Activated CD4-positive, alpha-beta T cell treated with anti-CD3 and anti-CD28 coated beads, Interleukin-2, Interleukin-6, amounts not matched to agents 100 ng/mL and 50 ng/mL, durations not matched to agents 16 hours and 8 hours (primary cell): ENCODE measurements at places on chromosomes 13 and 19.

GRCh38 chr19:13600091-13600490 lies 93.8 kb upstream of the CACNA1A start:
- no peak for DNase-seq

DNA sequence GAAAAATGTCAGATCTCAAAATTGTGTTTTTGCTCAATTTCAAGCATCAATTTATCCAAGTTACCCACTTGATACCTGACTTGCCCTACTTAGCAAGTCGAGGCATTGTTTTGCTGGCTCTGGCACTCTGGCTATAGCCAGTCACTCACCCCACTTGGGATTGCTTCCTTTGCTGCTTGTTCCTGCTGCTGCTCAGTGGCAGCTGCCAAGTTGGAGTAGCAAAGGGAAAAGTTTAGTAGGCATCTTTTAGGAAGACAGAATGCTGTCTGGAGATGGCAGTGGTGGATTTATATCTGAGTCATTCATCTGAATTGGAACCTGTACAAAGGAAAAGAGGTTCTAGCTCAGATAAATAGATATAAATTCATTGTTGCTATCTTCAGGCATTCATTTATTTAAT lies 41.2 kb downstream of the PCCA start:
- DNase-seq: no peak

DNA sequence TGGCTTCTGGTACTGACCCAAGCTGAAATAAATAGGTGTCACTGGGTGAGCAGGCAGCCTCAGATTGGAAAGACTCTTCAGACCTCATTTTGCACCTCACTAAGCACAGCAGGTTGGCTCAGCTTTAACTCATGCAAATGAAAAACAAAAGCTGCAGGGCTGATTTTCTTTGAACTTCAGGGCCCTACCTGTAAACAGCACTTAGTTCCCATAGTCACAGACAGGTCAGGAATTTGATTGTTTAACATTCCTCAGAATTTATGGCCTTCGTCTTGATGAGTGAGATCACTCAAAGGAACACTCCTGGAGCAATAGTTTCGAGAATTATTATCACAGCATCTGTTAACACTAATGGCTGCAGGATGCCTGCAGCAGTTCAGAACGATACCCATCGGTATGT lies 718.5 kb downstream of the EFNB2 start:
- DNase-seq: no peak

GRCh38 chr19:1103132-1103707 lies 574 bp upstream of the GPX4 start:
- DNase-seq: no peak

GRCh38 chr13:100515410-100515800 lies 73.2 kb downstream of the GGACT start:
- no peak for DNase-seq

- DNase-seq: no peak
These were observed 580.3 kb downstream of the GPC6 start for GRCh38 chr13:93806861-93807260.

GRCh38 chr13:83691966-83692365 lies 190.3 kb downstream of the SLITRK1 start:
- DNase-seq: no peak

DNA sequence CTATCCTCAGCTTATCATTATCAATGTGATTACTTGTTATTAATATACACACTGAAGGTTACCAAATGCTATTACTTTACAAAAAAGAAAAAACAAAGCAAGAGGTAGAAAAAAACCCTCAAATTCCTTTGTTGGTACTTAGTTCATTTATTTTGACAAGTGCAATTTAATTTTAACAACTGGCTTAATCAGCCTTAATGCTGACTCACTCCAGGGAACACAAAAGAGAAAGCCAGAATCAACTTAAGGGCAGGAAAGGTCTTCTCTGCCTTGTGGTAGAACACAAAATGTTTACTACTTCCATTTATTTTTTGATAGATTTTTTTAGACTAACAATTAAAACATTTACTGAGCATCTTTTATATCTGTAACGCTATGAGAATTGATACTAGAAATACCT lies 417.1 kb downstream of the PCDH17 start:
- no peak for DNase-seq

- no peak for DNase-seq
These were observed 9.8 kb downstream of the ZNF229 start for GRCh38 chr19:44438441-44438840.

GRCh38 chr13:110876609-110877008 lies 38.3 kb downstream of the ANKRD10 start:
- no peak for DNase-seq

DNA sequence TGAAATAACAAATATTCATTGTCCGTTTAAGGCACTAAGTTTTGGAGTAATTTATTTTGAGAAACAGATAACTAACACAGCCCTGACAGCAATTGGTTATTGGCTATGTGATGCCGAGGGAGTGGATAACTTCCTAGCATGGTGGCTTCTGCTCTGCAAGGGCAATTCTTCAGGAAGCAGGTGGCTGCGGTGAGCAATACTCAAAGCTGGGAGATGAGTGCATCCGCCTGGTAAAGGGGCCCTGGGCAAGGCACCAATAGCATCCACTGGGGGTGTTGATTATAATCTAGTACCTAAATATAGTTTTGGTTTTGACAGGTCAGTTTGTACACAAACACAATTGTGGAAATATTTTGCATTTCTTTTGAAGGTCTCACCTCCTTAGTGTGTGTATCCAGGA lies 41.0 kb downstream of the CCDC70 start:
- peak; percentile 47 for DNase-seq

DNA sequence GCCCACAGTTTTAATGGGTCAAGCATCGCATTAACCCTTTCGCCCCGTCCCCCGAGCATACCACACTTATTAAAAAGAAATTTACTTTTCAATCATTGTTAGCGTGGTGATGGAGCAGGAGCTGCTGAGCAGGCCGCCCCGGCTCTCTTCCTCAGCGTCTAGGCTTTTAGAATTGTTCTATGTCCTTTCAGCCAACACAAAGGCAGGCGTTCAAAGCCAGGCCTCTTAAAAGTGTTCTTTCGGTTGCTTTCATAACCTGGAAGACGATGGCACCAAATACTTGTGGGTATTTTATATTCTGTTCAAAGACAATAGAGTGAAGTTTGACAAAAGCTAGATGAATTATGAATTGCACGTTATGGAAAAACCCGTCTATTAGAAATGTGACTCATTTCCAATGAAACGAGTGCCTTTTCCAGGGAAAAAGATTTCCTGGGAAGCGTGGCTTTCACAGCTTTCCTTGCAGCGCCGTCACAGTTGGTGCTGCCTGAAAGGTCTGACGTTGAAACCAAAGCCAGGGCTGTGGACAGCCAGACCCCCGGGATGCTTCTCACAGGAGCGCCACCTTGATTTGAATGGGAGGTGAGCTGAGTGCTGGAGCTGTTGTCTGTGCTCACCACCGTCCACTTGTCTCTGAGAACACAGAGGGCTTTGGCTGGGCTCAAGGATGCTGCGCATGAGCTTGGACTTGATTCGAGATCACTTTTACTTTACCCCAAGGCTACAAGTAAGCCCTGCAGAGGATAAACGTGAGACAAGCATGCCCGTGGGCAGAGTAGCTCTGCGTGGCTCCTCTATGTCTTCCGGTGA lies 78.8 kb downstream of the SOX1 start:
- DNase-seq: no peak

DNA sequence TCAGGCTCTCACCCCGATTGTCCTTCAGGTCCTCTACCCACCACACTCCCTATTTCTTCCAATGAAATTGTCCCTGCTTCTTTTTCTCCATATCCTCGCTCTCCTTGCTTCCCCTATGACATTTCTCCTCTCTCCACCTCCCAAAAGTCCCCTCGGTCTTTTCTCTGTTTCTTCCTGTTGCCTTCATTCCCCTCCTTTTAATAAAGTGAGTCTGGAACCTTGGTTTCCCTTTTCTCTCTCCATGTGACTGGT lies 676 bp upstream of the ZNF574 start:
- DNase-seq: no peak

DNA sequence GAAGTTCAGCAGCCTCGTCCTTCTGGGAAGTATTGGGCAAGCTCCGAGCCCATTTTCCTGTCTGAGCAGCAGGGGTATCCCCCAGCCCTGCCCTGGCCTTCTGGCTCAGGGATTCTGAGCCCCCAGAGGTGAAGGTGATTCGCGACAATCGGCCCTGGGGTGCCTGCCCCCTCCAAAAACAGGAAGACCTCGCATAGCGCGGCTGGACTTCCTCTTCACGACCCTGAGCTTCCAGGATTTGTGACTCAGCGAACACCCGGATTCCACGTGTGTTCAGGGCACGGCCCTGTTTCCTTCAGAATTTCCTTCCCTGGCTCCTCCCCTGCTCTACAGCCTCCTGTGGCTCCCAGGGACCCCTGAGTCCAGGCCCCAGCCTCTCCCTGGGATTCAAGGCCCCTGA lies at the start of gene SEMA6B:
SEMA6B (minus strand) TSS at position 116 of the 400 bp plus-strand sequence. CDS start 1,227 bp downstream, outside the sequence.
- DNase-seq: no peak

- no peak for DNase-seq
These were observed 773.2 kb upstream of the SLC10A2 start for GRCh38 chr13:103839460-103839859.

DNA sequence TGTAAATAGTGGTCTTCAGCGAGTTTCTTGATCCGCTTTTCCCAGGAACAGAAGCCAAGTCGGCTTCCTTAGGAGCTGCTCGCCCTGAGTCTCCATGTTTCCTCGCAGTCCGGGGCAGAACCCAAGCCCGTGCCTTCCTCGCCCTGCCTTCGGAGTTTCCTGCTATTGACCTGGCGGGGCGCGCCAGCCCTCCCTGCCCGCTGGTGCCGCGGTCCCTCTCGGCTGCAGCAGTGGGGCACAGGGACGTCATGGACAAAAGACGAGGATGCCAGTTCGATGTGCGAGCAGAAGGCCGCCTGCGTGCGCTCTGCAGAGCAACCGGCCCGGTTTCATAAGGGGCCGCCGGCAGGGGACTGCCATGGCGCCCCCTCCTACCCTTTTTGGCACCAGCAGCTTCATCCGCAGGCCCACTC lies 156.6 kb downstream of the TM9SF2 start:
- peak; percentile 20 for DNase-seq

GRCh38 chr13:110433014-110433413 lies 125.9 kb downstream of the COL4A2 start:
- no peak for DNase-seq

GRCh38 chr19:19343016-19343362 lies 22.4 kb downstream of the MAU2 start:
- DNase-seq: no peak

GRCh38 chr19:16814526-16815100 lies 14.6 kb upstream of the SIN3B start:
- DNase-seq: no peak

DNA sequence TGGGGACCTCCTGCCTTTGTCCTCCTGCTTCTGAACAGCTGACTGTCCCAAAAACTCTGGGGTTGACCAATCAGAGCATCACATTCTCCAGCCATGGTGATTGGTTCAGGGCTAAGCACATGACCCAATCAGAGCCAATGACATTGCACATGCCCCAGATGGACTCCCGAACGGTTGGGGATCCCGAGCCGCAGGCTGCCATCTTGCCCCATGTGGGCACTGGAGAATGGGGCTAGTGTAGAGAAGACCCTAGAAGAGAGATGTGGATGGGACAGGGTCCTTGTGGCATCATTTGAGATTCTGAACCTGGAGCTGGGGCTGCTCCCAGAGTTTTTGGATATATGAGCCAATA lies 31.3 kb upstream of the PEPD start:
- DNase-seq: no peak
